Pancreas (tissue), 10 donors: ENCODE measurements at places on chromosomes 13 and 19.

GRCh38 chr13:43664700-43665191, 122.0 kb downstream of the ENOX1 start:
- H3K36me3 ChIP-seq, result no peaks in the 10 kb centered on the region
- no peak overlapping the region for H3K4me3 ChIP-seq
- no peaks in the 10 kb centered on the region for H3K27me3 ChIP-seq
- no peak for DNase-seq
- H3K27ac ChIP-seq, result no peak overlapping the region

- H3K4me3 ChIP-seq, result no peak overlapping the region
- H3K27me3 ChIP-seq, result no peaks in the 10 kb centered on the region
- no peak overlapping the region for H3K27ac ChIP-seq
- H3K36me3 ChIP-seq, result peaks cover 3% of the 10 kb centered on the region
Measured at GRCh38 chr19:17943274-17944221, 10.7 kb downstream of the CCDC124 start.

DNA sequence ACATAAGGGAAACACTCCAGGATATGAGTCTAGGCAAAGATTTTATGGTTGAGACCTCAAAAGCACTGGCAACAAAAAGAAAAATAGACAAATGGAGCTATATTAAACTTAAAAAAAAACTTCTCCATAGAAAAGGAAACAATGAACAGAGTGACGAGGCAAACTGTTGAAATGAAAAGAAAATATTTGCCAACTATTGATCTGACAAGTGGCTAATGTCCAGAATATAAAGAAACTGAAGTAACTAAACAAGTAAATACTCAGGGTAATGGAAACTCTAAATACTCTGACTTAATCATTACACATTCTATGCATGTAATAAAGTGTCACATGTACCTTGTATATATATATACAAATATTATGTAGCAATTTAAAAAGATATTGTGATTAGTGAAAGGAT, 562.5 kb downstream of the GPC5 start:
- H3K4me1 ChIP-seq, result no peaks in the 10 kb centered on the region
- no peaks in the 10 kb centered on the region for H3K36me3 ChIP-seq
- no peak for DNase-seq
- H3K4me3 ChIP-seq, result no peak overlapping the region
- no peaks in the 10 kb centered on the region for H3K27me3 ChIP-seq

- no peak within 1 kb of the TSS for H3K4me3 ChIP-seq
- H3K4me1 ChIP-seq, result no peaks in the 10 kb centered on the region
- no peaks in the 10 kb centered on the region for H3K36me3 ChIP-seq
- H3K27me3 ChIP-seq, result no peaks in the 10 kb centered on the region
- no peak within 1 kb of the TSS for H3K27ac ChIP-seq
Measured at GRCh38 chr19:39602224-39602623, at the start of gene LGALS13. Gene LGALS13 (plus strand): TSS chr19:39602524. CDS start chr19:39602569, 45 bp downstream.

- H3K27me3 ChIP-seq, result no peaks in the 10 kb centered on the region
- peak; percentile 87 for DNase-seq
- no peaks in the 10 kb centered on the region for H3K4me1 ChIP-seq
- H3K4me3 ChIP-seq, result no peak overlapping the region
- peaks cover 5% of the 10 kb centered on the region for H3K36me3 ChIP-seq
Measured at GRCh38 chr19:10259162-10259905, 7.3 kb downstream of the MRPL4 start.

GRCh38 chr13:100280681-100281080, 191.8 kb downstream of the PCCA start:
- no peaks in the 10 kb centered on the region for H3K27me3 ChIP-seq
- H3K36me3 ChIP-seq, result no peaks in the 10 kb centered on the region
- H3K4me3 ChIP-seq, result no peak overlapping the region
- DNase-seq, result no peak
- no peak overlapping the region for H3K27ac ChIP-seq

- H3K4me3 ChIP-seq, result no peak overlapping the region
- no peak overlapping the region for H3K27ac ChIP-seq
- H3K4me1 ChIP-seq, result no peaks in the 10 kb centered on the region
- H3K36me3 ChIP-seq, result no peaks in the 10 kb centered on the region
- H3K27me3 ChIP-seq, result peaks cover 8% of the 10 kb centered on the region
Measured at GRCh38 chr19:57103573-57104277, 16.1 kb upstream of the USP29 start.

DNA sequence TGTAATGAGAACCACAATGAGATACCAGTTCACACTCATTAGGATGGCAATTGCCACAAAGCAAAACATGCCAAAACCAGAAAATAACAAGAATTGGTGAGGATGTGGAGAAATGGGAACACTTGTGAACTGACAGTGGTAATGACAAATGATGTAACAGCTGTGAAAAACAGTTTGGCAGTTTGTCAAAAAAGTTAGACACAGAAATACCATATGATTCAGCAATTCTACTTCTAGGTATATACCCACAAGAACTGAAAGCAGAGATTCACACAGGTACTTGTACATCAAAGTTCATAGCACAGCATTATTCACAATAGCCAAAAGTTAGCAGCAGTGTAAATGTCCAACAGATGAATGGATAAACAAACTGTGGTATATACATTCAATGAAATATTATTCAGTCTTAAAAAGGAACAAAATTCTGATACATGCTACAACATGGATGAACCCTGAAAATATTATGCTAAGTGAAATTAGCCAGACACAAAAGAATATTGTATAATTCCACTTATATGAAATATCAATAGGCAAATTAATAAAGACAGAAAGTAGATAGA, 96.5 kb downstream of the UGGT2 start:
- H3K36me3 ChIP-seq, result no peaks in the 10 kb centered on the region
- DNase-seq, result no peak
- no peaks in the 10 kb centered on the region for H3K27me3 ChIP-seq
- H3K4me3 ChIP-seq, result no peak overlapping the region
- no peak overlapping the region for H3K27ac ChIP-seq

DNA sequence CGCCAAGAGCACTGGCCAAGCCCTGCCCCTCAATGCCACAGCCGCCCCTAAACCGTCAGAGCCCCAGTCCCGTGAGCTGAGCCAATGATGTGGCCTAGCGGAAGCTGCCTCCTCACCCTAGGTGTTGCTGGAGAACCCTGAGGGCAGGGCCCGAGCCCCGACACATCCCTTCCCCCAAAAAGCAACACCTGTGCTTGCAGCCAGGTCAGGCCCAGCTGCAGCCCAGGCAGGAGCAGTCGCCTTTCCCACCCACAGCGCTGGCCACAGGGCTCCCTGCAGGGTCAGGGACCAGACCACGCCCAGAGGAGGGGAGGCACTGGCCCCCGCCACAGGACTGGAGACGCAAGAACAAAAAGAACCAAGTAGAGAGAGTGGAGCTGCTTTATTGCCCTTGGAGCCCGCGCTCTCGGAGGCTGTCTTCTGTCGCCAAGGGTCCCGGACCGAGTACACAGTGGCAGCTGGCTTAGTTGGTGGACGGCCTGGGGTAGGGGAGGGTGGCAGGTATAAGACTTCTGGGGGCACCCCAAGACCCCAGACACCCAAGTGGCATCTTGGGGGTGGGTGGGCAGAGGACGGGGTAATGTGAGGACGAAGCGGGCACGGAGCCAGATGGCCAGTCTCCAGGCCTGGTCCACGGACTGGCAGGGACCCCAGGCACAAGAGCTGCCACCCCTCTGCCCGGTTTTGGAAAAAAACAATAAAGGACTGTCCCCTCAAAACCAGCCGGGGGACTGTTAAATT, 3.3 kb downstream of the P2RY11 start:
- no peaks in the 10 kb centered on the region for H3K27me3 ChIP-seq
- no peaks in the 10 kb centered on the region for H3K4me1 ChIP-seq
- DNase-seq, result no peak
- H3K36me3 ChIP-seq, result peaks cover 26% of the 10 kb centered on the region
- H3K4me3 ChIP-seq, result no peak overlapping the region

GRCh38 chr19:11281356-11282049, 14.5 kb upstream of the TSPAN16 start:
- no peak for DNase-seq
- no peak overlapping the region for H3K4me3 ChIP-seq
- H3K36me3 ChIP-seq, result no peaks in the 10 kb centered on the region
- no peaks in the 10 kb centered on the region for H3K27me3 ChIP-seq
- H3K4me1 ChIP-seq, result no peaks in the 10 kb centered on the region

- peak overlapping the region; percentile 17 for H3K27ac ChIP-seq
- H3K4me1 ChIP-seq, result peaks cover 4% of the 10 kb centered on the region
Measured at GRCh38 chr13:51814825-51815650, 11.1 kb upstream of the DHRS12 start.

- no peak overlapping the region for H3K4me3 ChIP-seq
- H3K27me3 ChIP-seq, result no peaks in the 10 kb centered on the region
- no peak overlapping the region for H3K27ac ChIP-seq
- H3K4me1 ChIP-seq, result peaks cover 8% of the 10 kb centered on the region
- H3K36me3 ChIP-seq, result no peaks in the 10 kb centered on the region
Measured at GRCh38 chr13:95492044-95492801, 60.3 kb upstream of the CLDN10 start.

DNA sequence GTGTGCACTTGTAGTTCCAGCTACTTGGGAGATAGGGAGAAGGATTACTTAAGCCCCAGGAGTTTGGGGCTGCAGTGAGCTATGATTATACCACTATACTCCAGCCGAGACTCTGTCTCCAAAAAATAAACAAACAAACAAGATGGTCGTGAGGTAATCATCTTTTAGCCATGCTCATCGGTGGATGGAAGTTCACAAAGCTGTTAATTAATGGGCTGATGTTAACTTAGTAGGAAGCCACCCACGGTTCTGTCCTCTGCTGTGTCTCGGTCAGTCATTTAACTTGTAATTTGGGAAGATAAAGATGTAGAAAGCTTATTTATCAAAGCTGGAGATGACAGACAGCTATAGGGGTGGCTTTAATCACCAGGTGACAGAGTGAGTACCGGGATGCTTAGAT, 64.9 kb downstream of the ARHGEF18 start:
- no peak overlapping the region for H3K4me3 ChIP-seq
- no peaks in the 10 kb centered on the region for H3K27me3 ChIP-seq
- peaks cover 17% of the 10 kb centered on the region for H3K4me1 ChIP-seq
- no peaks in the 10 kb centered on the region for H3K36me3 ChIP-seq
- H3K27ac ChIP-seq, result no peak overlapping the region

DNA sequence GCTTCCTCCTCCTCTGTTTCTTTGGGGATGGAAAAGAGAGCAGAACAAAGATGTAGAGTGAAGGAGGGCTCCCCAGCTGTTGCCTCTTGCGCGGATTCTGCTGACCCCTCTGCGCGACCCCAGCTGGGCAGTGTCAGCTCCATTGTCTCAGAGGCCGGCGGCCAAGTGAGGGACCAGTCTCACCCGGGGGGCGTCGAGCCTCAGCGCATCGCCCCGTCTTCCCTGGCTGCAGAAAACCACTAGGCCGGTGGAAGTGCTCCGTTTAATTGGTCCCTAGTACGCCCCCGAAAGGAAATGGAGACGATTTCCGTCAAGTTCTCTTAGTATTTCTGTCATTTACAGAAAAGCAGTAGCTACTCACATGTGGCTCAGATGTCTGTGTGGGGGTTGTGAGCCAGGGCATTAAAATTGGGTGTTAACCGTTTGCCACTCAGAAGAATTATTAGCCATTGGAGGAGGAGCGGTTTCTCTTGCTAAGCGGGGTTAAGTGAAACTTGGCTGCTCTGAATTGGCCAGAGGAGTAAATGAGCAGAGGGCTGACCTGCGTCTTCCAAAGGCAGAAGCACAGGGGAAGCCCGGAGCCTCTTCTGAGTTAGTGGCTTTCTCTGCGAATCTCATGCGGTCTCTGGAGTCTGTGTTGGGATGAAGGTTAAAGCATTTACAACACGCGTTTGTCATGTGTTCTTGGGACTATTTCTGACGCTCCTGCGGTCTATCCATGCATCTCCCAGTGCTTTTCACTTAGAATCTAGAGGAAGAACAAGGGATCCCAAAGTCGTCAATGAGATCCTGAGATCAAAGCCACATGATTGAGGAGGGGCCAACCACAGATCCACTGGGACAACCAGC, 132.8 kb upstream of the MYO16 start:
- H3K36me3 ChIP-seq, result no peaks in the 10 kb centered on the region
- no peak for DNase-seq
- H3K27ac ChIP-seq, result no peak overlapping the region
- no peaks in the 10 kb centered on the region for H3K4me1 ChIP-seq
- H3K4me3 ChIP-seq, result no peak overlapping the region

GRCh38 chr13:112240076-112240475, 136.1 kb upstream of the SPACA7 start:
- DNase-seq, result no peak
- H3K36me3 ChIP-seq, result no peaks in the 10 kb centered on the region
- no peaks in the 10 kb centered on the region for H3K4me1 ChIP-seq
- no peak overlapping the region for H3K4me3 ChIP-seq
- no peaks in the 10 kb centered on the region for H3K27me3 ChIP-seq
- no peak overlapping the region for H3K27ac ChIP-seq

- no peak for DNase-seq
- H3K4me3 ChIP-seq, result no peak overlapping the region
- no peak overlapping the region for H3K27ac ChIP-seq
- peaks cover 15% of the 10 kb centered on the region for H3K4me1 ChIP-seq
- H3K36me3 ChIP-seq, result no peaks in the 10 kb centered on the region
- no peaks in the 10 kb centered on the region for H3K27me3 ChIP-seq
Measured at GRCh38 chr13:98261165-98261702, 84.2 kb upstream of the RNF113B start.

GRCh38 chr13:40261336-40261735, 405.1 kb downstream of the FOXO1 start:
- no peaks in the 10 kb centered on the region for H3K36me3 ChIP-seq
- no peak overlapping the region for H3K4me3 ChIP-seq
- no peak overlapping the region for H3K27ac ChIP-seq
- H3K4me1 ChIP-seq, result no peaks in the 10 kb centered on the region
- no peaks in the 10 kb centered on the region for H3K27me3 ChIP-seq
- DNase-seq, result no peak

DNA sequence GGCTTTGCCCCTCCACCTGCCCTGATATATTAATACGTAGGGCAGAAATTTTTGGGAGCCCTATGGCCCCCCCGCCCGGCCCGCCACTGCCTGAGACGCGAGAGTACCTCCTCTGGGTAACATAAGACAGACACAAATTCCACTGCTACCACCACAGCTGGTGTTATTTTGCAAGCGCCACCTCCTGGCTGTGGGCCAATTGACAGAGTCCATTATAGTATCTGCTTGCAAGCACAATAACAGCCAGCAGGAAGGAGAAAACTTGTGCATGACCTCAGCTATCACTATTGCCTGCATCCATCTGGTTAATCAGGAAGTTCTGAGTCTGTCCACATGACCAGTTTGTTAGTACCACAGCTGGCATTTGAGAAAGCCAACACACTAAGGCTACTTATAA, 25.3 kb upstream of the OR10H2 start:
- no peak overlapping the region for H3K4me3 ChIP-seq
- no peaks in the 10 kb centered on the region for H3K36me3 ChIP-seq
- H3K27me3 ChIP-seq, result no peaks in the 10 kb centered on the region
- peak; percentile 51 for DNase-seq
- no peaks in the 10 kb centered on the region for H3K4me1 ChIP-seq
